ENCODE measurements at places on chromosomes 6 and 20.

DNA sequence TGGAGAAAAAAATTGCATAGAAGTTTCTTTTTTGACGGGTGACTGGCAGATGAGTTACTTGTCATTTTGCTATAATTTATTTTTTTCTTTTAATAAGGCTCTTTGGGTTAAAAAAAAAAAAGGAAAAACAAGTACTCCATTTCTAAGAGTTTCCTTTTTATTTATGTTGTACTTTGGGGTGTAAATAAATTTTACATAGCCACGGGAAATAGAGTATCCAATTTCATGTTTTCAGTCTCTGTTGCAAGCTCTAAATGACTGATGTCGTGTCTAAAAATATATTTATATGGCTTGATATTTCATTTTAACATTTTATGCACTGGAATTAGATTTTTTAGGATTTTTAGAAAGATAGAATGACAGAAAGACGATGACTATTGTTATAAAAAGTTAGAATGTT lies 3.4 kb downstream of the EYA4 start:
- no peak for DNase-seq

DNA sequence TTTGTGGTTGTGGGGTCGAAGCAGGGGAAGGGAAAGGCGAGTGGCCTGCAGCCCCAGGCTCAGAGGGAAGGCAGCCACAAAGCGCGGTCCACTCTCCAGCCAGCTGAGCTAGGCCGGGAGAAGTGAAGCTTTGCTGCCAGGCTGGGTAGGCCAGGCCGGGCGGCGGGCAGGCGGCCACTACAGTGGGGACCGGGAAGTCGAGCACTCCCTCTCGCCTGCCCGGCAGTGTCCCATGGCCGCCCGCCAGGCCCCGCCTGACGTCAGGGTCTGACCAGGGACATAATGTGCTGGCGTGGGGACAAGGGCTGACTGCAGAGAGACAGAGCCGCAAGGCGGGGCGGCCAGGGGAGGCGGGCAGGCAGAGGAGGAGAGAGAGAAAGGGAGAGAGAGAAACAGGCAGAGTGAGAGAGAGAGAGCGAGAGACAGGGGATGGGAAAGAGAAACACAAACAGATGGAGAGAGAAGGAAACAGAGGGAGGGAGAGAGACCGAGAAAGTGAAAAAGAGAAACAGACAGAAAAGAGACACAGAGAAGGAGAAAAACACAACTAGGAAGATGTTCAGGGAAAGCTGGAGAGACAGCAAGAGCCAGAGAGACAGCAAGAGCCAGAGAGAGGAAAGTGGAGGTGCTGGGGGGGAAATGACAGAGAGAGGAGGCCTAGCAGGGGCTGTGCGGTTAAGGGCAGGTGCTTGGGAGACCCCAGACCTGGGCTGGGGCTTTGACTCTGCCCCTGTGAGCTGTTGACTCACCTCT lies 94.5 kb upstream of the PTPN1 start:
- no peak for DNase-seq

- no peak for DNase-seq
These were observed 127.4 kb upstream of the GRIK2 start for GRCh38 chr6:101266063-101266462.

DNA sequence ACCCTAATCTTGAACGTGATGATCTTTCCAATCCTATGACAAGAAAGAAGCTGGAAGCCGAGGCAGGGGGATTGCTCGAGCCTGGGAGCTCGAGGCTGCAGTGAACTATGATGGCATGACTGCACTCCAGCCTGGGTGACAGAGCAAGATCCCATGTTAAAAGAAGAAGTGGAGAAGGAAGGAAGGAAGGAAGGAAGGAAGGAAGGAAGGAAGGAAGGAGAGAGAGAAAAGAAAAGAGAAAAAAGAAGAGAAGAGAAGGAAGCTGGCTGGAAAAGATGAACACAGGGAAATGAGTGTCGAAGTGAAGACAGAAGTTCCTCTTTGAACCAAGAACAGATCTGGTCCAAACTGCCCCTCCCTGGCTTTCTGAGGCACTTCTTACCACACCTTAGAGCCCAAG lies 136.0 kb upstream of the PRND start:
- DNase-seq = no peak

DNA sequence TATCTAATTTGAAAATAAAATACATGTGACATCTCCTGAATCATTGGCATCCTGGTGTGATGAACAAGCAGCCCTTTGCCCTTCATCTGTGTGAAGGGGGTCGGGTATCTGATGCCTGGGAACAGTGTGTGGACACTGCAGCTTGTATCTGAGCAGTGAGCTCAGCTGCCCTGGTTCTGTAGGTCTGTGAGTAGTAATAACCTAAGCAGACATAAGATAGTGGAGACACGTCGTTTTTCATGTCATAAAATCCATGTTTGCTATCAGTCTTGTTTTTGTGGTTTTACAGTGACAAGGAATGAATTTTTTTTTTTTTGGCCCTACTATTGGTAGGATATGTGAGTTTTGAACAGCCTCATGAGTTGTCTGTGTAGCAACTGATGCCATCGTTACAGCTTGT lies 133.0 kb downstream of the JARID2 start:
- DNase-seq = no peak

DNA sequence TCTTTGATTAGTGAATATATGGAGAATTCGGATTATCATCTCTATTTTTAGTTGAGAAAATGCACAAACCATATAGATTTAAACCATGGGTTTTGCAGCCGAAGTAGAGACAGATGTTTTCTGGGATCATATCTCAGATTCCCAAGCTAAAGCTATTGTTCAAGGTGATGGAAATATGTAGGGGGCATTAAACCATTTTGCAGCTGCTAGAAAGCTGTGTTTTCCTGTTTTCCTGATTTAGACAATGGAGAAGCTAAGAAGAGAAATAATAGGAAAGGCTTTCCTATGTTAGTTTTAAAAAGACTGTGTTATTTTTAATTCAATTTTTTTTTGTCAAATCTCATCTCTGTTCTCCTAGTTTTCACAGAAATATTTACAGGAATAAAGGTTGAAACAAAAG lies 6.2 kb downstream of the CD93 start:
- no peak for DNase-seq

DNA sequence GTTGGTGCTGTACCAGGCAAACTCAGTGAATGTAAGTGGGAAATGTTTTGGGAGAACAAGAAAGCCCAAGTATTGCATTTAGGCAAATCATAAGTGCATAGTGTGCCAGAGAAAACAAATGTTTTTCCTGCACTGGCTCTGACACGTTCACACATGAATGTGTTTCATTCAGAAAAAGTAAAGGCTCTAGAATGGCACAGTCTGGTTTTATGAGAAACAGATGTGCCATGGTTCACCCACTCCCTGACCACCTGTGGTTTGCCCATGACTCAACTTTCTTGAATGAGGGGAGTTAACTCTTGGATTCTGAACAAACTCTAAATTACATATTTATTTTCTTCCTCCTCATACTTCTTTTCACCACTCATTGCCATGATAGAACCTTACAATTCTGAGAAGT lies 126.9 kb downstream of the KCNQ5 start:
- no peak for DNase-seq

- DNase-seq = no peak
These were observed 31.4 kb downstream of the LINC00237 start for GRCh38 chr20:21074605-21075336.

DNA sequence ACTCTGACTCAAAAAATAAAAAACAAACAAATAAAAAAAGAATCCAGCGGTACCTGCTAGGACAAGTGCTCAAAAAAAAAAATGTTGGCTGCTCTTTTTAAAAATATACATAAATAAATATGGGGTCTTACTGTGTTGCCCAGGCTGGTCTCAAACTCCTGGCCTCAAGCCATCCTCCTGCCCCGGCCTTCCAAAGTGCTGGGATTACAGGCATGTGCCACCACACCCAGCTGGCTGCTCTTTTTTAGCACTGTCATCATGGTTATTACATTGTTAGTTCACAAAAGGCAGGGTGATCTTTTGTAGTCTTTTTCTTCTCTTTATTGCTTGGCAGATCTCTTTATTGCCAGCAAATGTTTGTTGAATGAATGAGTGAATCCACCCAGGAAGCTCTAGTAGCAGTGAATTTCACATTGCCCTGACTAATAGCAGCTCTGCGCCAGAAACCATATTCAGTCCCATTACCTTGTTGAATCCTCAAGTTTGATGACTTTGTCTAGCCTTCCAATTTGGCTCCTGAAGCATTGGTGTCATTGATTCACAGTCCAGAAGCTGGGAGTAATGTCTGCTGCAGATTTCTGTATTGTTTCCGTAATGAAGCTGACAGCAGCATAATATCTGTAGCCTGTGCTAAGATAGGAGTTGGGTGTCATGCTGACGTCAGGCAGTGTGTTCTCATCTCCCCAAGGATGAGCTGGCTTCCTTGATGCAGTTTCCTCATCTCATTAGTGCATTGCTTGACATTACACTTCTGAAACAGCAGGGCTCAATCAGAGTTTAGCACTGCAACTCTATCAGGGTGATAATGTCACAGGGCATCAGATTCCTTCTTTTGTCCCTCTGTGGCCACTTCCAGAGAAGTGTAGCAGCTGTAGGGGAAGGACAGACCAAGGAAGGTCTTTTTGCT lies 84.9 kb upstream of the TGM3 start:
- DNase-seq = no peak

- no peak for DNase-seq
These were observed 211.9 kb upstream of the CNR1 start for GRCh38 chr6:88377976-88378568.

DNA sequence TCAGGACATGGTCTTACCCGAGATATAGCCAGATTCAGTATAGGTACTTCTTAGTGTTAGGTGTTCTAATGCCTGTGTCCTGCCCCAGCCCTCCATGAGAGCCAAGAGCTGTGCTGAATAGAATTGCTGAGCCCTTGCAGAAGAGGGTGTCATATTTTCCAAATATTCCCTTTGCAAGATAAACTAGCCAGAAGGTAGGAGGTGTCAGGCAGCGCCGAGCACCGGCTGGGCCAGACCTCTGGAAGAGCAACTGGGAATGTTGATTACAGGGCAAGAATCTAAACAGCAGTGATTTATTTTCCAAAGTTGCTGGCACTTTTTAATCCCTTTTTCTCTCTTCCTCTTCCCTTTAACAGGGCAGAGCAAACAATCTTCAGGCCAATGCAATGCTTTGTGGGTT lies 37.1 kb upstream of the EZR start:
- DNase-seq = no peak

DNA sequence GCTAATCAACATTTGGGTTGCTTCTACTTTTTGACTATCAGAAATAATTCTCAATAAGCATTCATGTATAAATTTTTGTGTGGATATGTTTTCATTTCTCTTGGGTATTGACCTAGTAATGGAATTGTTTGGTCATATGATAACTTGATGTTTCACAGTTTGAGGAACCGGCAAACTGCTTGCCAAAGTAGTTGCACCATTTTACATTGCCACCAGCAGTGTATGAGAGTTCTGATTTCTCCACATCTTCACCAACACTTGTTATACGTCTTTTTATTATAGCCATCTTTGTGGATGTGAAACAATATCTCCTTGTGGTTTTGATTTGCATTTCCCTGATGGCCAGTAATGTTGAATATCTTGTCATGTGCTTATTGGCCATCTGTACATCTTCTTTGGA lies 42.6 kb upstream of the TGM2 start:
- no peak for DNase-seq

DNA sequence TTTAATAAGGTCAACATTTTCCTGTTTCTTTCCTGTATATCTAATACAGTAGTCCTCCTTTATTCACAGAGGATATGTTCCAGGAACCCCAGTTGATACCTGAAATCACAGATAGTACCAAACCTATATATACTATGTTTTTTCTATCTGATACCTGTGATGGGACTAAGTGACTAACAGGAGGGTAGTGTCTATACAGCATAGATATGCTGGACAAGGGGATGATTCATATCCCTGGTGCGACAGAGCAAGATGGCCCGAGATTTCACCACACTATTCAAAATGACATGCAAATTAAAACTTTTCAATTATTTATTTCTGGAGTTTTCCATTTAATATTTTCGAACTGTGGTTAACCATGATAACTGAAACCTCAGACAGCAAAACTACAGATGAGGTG lies 281.1 kb downstream of the LAMA2 start:
- no peak for DNase-seq

DNA sequence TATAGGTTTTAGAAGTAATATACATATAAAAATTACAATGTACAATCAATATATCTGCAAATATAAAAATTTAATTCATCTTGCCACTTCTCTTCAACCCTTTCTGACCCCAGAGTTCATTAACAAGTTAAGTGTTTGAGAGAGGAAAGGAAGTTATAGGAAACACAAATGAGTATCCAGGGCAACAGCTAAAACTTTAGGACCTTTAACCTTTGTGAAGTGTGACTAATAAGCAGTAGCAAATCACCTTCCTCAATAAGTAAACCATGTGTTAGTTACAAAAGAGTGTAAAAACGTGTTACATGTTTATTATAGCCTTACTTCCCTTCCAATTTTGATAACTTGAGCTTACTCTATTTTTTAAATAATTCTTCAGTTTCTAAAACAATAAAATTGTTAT lies 73.4 kb upstream of the SIM1 start:
- no peak for DNase-seq

- DNase-seq = no peak
These were observed 560 bp downstream of the YTHDF1 start for GRCh38 chr20:63215101-63216040.

GRCh38 chr6:57267586-57268293 lies 45.6 kb upstream of the RAB23 start:
- DNase-seq = peak; percentile 22

GRCh38 chr6:31197559-31198305 lies 27.2 kb upstream of the POU5F1 start:
- peak; percentile 92 for DNase-seq

DNA sequence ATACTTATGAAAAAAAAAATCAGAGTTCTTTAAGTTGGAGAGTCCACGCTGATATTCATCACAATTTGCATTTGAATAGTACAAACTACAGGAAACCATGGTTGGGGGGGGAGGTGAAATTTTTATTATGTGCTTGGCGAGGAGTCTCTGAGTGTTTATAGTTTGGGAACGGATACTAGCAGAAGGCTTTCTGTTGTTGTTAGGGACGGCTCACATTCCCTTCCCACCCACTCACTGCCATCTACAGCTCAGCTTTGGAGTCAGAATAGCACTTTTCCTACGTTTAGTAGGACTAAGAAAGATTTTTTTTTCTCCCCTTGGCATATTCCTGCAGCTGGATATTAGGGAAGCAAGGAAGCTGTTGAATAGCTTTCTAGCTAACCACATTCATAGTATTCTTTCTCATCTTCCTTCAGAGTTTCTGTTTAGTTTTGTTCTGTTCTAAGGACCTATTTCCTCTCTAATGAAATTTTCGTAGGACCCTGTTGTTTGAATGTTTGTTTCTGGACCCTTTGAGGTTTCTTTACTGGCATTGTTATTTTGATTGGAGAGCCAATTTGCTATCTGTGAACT lies 235.1 kb upstream of the ZNF217 start:
- no peak for DNase-seq

GRCh38 chr20:57390604-57391438 lies at the start of gene RBM38:
Gene RBM38, plus strand, starts transcription at chr20:57391396. Its CDS starts 186 bp downstream, at chr20:57391582.
- DNase-seq = peak; percentile 68

DNA sequence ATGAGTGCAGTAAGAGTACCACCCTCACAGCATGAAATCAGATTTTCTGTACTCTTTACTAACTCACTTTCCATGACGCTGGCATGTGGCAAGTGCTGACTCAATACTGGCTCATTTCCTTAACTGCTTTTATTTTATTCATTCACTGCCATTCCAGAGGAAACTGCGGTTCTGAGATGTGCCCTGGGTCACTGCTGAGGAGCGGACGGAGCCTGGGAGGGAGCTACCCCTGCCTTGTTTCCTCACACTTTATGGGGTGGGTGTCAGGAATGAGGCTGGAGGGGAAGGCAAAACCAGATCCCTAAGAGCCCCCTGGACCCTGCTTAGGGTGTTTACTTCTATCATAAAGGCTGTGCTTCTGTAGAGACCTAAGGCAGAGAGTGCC lies 14.4 kb downstream of the NT5E start:
- DNase-seq = peak; percentile 52

GRCh38 chr20:44843876-44844275 lies 33.5 kb upstream of the RIMS4 start:
- no peak for DNase-seq

GRCh38 chr20:43238266-43238665 lies 48.6 kb upstream of the PTPRT start:
- no peak for DNase-seq
